Upper lobe of right lung (tissue), 1 donor: ENCODE measurements at places on chromosomes 7 and 10. TPM values are rescaled to one million over a fixed set of nuclear protein-coding genes. Genes with fewer than 3 reads are reported as not detected.

GRCh38 chr7:28102797-28103196, 77.8 kb downstream of the JAZF1 start:
- no peaks in the 10 kb centered on the region for H3K4me1 ChIP-seq
- H3K27ac ChIP-seq: no peak overlapping the region

- DNase-seq: no peak
- no peak overlapping the region for H3K27ac ChIP-seq
- peaks cover 8% of the 10 kb centered on the region for H3K4me1 ChIP-seq
- H3K27me3 ChIP-seq: no peaks in the 10 kb centered on the region
- no peak overlapping the region for H3K4me3 ChIP-seq
Observed at GRCh38 chr10:48788554-48788953, 103.9 kb downstream of the WDFY4 start.

DNA sequence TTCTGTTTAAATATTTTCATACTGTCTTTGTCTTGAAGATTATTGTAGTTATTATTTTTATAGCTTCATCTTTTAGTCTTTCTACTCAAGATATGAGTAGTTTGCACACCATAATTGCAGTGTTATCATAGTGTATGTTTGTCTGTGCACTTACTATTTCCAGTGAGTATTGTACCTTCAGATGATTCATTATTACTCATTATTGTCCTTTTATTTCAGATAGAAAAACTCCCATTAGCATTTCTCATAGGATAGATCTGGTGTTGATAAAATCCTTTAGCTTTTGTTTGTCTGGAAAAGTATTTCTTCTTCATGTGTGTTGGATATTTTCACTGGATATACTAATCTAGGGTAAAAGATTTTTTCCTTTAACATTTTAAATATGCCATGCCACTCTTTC, 646.2 kb upstream of the GRM3 start:
- no peak overlapping the region for H3K4me3 ChIP-seq
- H3K36me3 ChIP-seq: no peaks in the 10 kb centered on the region
- H3K27me3 ChIP-seq: no peaks in the 10 kb centered on the region

The POP7 gene
- total RNA-seq: 20.2 TPM

DNA sequence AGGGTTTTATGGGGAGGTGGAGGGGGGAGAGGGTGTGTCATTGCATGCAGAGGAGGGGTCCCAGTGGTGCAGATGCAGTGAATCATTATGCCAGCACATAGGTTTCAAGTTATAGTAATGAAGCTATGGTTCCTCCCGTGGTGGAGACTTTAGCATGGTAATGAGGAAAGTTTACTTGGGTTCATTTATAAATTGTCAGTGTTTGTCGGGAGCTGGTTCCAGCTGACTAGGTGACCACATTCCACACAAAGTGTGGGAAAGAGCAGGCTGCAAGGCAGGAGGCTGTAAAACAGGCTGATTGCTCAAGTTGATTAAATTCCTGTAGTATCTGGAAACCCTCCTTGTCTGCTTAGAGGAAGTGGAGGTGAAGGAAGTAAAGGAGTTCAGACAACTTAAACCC, 78.9 kb downstream of the SRI start:
- no peaks in the 10 kb centered on the region for H3K4me1 ChIP-seq
- no peaks in the 10 kb centered on the region for H3K36me3 ChIP-seq
- DNase-seq: no peak
- H3K4me3 ChIP-seq: no peak overlapping the region
- H3K27me3 ChIP-seq: no peaks in the 10 kb centered on the region
- no peak overlapping the region for H3K27ac ChIP-seq

The FAM25C gene
- not detected for total RNA-seq

DNA sequence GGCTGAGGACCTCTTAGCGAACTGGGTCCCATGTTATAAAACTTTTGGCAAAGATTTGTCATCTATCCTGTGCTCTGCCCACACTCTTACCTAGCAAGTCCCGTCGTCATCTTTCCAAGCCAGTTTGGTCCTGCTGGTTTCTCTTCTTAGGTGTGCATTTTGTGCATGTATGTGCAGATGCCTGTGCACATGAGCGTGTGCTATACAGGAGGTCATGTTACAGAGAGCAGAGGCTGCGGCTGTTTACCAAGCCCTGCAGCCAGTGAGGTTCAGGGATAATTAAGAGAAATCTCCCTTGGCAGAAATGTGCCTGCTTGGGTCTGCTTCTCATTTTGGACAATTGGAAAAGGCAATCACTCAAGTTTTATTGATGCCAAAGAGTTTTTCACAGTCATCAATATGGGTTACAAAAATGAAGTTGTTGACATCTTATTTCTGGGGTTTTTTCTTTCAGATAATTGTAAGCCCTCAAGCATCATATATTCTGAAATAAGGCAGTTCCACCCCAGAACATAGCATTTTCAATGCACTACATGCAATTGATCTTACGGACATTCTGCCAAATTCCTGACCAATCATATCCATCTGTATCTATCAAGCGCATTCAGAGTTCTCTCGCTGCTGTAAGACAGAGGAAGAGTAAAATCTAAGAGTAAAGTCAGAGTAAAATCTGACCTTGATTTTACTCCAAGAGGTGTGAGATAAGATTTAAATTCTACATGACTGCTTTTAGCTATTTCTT, 361.4 kb upstream of the ZNF32 start:
- no peaks in the 10 kb centered on the region for H3K4me1 ChIP-seq
- H3K27ac ChIP-seq: no peak overlapping the region
- no peaks in the 10 kb centered on the region for H3K27me3 ChIP-seq
- DNase-seq: no peak

DNA sequence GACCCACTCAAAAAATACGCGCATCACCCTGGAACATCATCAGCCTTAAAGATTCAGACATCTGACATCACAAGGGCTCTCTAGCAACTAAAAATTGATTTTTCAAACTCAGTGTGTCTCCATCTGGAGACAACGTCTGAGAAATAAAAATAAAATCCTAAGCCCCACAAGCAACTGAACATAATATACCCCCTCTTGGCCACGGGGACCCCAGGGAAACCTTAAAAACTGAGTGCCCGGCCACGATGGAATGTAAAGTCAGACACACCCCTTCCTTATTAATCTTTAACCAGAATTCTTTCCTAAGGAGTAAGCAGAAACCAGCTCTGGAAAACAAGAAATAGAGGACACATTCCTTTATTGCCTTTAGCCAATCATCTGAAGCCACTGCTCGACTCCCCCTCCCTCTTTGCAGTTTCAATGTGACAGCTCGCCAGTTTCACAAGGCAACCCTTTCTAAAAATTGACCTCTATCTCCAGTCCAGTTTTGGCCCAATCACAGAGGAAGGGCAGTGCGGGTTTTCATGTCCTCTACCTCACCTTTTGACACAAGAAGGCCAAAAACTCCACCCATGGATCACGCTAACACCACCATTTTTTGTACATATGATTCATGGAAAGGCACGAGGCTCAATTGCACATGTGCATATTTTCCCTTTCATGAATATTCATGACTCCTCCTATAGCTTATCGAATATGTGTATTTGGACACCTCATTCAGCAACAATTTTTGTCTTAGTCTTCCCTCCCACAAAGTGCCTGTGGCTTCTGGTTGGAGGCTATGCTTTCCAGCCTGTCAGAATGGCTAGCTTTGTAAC, 24.2 kb downstream of the IFIT3 start:
- no peaks in the 10 kb centered on the region for H3K36me3 ChIP-seq
- peaks cover 33% of the 10 kb centered on the region for H3K4me1 ChIP-seq
- H3K27me3 ChIP-seq: no peaks in the 10 kb centered on the region
- no peak overlapping the region for H3K4me3 ChIP-seq
- peak overlapping the region; percentile 87 for H3K27ac ChIP-seq
